ENCODE measurements at places on chromosomes 12 and 14.
A peak's percentile ranks its signal among the peaks of the same experiment; 100 is the strongest.

DNA sequence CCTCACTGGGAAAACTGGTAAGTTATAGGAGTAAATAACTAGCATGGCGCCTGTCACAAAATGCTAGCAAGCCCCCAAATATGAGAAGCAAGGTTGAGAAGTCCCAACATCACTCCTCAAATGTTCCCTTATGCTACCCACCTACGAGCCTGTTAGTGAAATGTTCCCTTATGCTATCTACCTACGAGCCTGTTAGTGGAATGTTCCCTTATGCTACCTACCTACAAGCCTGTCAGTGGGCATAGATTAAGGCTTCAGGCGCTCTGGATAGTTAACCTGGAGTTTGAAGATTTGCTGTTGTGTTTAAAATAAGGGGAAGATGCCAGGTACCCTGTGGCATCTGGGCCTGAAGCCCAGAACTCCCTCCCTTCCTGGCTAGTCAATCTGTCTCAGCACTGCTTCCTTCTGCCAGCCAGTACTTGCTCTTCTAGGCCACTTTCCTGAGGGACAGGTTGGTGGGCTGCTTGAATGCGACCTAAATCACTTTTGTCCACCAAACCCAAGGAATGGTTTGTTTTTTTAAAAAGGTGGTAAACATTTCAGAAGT lies 67.1 kb upstream of the SINHCAF start:
- peak; percentile 48 for DNase-seq

DNA sequence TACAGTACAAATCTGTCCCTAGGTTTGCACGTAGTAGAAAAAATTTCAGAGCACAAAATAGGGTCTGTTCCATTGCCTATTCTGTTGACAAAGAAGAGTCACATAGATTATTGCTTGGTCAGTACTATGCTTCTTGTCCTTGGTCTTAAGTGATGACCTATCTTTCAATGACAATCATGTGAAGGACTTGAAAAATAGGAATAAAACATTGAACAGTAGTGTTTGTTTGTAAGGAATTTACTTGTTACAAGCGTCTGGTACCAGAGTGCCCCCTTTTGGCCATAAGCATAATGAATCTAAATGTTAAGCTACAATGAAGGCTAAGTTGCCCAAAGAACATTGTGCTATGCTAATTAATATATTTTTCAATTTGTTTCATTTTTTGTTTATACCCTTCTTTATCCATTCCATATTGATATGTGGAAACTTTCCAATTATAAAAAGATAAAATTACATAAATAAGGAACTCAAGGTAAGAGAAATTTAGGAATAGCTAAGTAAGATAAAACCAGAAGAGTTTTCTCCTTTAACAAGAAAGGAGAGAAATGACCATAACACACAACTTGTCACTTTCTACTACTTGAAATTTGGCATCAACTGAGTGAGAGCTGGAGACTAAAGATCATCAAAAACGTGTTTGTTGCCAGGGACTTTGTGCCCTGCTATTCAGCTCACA lies 204.7 kb downstream of the EPS8 start:
- peak; percentile 17 for DNase-seq

DNA sequence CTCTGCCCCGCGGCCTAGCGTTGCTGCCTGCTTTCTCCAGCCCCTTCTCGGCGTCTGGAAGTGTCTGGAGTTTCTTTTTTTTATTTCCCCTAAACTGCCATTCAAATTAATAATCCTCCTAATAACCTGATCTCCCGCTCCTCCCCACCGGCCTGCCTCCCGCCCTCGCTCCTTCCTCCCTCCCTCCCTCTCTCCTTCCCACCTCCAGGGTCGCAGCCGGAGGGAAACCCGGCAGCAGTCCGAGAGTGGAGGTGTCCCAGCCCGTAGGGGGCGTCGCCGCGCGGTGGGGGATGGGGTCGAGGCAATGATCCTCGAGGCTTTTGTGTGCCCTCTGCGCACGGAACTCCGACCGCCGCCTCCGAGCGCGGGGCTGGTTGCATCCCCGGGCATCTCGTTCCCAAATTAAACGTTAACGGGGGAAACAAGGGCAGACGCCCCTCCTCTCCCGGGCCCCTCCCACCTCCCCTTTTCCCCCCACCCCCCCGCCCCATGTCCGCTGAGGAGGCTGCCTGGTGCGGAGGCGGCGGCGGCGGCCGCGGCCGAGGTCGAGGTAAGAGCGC lies 1.0 kb upstream of the SOCS2 start:
- peak; percentile 71 for DNase-seq

DNA sequence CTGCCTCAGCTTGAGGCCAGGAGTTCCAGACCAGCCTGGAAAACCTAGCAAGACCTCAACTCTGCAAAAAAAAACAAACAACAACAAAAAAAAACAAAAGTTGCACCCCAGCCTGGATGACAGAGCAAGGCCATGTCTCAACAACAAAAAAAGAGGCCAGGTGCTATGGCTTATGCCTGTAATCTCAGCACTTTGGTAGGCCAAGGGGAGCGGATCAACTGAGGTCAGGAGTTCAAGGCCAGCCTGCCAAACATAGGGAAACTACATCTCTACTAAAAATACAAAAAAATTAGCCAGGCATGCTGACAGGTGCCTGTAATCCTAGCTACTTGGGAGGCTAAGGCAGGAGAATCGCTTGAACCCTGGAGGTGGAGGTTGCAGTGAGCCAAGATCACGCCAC lies 6.5 kb upstream of the SLC2A14 start:
- no peak for DNase-seq

GRCh38 chr12:26135010-26135420 lies 10.2 kb upstream of the BHLHE41 start:
- peak; percentile 58 for DNase-seq

DNA sequence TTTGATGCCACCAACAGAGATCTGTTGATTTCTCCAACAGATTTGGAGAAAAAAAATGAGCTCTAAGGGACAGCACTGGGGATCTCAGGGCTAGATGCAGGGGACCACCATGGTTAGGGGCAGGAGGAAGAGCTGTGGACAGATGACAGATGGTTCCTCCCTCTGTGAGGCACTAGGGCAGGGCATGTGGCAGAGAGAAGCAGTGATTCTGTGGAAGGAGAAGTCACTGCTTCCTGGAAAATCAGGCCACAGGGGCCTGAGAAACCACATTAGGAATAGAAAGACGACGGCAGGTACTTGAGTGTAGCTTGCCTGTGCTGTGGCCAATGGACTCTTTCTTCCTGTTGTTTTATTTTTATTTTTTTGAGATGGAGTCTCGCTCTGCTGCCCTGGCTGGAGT lies 24.9 kb upstream of the TMED2 start:
- DNase-seq, result no peak

- no peak for DNase-seq
These were observed 129.7 kb upstream of the PLEKHG7 start for GRCh38 chr12:92573104-92573503.

DNA sequence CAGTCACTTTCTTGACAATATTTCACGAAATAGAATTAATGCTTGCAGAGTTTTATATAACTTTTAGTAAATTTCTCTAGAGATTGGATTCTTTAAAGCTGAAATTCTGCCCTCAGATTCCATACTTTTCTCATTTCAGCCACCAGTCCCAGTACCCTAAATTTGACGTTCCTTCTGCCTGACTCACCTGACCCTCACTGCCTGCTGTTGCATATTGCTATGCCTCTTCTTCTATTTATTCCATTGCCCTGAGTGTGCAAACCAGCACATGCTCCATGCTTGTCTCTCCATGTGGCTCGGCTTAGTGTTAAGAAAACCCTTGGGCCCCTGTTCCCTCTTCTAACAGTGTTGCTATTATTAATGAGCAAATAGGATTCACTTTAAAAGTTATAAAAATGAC lies 533.3 kb downstream of the LRFN5 start:
- no peak for DNase-seq

DNA sequence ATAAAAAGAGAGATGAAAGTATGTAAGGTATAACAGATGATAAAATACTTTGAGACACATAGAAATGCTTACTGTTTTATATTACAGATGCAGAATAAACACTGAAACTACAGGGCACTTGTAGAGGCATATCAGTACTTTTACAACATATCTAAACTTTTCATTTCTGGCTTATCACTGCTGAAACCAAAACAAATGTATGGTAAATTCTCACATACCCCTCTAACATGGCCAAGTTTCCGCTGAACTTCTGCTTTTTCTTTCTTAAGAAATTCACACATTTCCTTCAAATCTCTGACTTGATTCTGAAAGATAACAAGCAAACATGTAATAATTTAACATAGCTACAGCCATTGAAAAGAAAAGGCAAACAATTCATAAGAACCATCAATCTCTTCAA lies 33.3 kb upstream of the C12orf50 start:
- no peak for DNase-seq

DNA sequence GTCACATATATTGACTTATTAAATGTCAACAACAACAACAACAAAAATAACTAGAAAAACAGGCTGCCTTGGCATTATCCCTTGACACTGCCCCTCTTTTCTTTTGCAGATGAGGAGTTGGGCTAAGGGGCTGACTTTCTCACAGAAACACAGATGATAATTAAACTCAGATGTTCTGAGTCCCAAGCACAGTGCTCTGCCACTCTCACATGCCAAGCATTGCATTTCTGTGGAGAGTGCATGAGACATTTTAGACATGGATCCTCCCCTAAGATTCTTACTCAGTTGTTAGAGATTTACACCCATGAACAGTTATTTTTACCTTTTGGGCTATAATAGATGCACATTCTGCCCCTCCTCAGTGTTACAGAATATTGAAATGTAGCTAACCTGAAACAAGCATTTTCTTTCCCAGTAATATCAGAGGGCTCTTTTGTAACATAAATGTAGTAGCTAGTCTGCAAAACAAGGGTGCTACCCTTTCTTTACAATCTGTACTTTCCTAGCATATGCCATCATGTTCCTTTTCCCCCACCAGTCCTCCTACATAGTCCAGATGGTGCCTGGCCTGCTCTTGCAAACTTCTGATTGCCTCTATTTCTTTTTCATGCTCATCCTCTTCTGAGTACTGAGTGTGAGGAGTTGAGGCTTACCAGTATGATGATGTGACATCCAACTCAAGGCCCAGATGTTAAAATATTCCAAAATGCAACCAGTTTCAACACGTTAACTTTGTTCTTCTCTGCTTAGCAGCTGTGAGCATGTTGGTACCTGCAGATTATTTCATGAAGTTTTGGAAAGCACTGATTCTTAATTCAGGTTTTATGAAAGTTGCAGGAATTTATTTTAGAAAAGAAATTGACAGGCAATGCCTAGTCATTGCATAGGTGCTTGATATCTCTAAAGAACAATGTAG lies 125.0 kb upstream of the ATP2B1 start:
- no peak for DNase-seq

DNA sequence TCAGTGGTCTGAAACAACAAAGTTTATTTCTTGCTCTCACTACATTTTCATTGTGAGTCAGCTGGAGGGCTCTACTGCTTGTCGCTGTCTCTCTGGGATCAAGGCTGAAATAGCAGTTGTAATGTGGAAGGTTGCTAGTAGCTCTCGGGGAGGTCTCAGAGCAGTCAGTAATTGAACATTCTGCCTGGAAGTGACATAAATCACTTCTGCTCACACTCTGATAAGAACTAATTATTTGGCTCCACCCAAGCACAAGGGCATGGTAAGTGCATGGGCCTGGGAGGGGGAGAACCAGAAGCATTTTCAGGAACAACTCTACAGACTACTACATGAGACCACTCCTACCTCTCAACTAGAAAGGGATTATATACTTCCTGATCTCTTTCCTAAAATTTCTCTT lies 128.2 kb downstream of the TMEM117 start:
- no peak for DNase-seq

GRCh38 chr12:132262256-132263060 lies 66.9 kb downstream of the GALNT9 start:
- DNase-seq, result no peak

Data from prostate gland (tissue), 2 donors.